ENCODE measurements at places on chromosomes 5 and 9.
A peak's percentile ranks its signal among the peaks of the same experiment; 100 is the strongest.

GRCh38 chr5:5751498-5751897 lies 329.0 kb downstream of the ICE1 start:
- no peak for DNase-seq

DNA sequence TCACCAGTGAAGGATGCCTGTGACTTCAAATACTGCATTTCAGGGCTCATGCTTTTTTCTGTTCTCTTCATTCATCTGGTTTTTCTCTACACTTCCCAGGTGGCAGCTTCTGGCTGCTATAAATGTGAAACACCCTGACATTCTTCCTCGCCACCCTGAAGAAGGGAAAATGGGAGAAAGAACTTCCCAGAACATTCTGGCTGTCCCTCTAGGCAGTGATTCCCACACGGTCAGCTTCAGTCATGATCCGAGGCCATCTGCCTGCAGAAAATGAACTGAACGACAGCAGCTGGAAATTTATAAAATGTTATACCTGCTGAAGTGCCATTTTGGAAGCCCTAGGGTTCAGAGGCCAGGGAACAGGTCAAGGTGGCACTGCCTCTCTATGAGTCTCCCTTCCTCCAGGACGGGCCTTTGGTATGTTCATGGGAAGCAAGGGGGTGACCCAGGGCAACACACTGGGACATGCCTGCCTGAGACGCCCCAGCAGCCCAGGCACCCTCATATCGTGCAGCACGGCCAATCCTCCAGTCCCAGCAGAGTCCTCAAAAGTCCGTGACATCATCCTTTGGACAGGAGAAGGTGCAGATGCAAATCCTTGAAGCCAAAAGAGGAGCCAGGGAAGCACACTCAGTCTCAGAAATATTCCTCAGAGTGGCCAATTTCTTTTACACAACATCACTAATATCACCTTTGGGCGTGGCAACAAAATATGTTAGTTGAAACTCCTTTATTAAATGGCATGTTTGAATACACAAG lies 107.1 kb downstream of the SEMA5A start:
- DNase-seq = no peak

- no peak for DNase-seq
These were observed 40.9 kb upstream of the FABP6 start for GRCh38 chr5:160188141-160189015.

- no peak for DNase-seq
These were observed 135.0 kb downstream of the CNTLN start for GRCh38 chr9:17269799-17270198.

- no peak for DNase-seq
These were observed 244.7 kb downstream of the BNC2 start for GRCh38 chr9:16625811-16626210.

GRCh38 chr9:112194969-112195431 lies 19.9 kb upstream of the SUSD1 start:
- no peak for DNase-seq

- peak; percentile 45 for DNase-seq
These were observed 81.0 kb upstream of the ZBTB43 start for GRCh38 chr9:126723807-126724172.

DNA sequence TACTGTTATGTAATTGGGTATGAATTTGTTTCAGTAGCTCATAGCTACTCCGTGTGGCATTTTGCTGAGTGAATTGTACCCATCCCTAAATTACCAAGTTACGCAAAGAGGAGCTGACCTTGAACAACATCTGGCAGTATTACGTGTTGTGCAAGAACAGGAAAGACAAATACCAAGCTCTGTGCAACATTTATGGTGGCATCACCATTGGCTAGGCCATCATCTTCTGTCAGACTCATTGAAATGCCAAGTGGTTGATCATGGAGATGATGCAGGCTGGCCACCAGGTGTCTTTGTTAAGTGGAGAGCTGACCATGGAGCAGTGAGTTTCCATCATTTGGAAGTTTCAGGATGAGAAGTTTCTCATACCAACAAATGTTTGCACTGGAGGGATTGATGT lies 15.0 kb downstream of the ZSWIM6 start:
- DNase-seq = no peak

DNA sequence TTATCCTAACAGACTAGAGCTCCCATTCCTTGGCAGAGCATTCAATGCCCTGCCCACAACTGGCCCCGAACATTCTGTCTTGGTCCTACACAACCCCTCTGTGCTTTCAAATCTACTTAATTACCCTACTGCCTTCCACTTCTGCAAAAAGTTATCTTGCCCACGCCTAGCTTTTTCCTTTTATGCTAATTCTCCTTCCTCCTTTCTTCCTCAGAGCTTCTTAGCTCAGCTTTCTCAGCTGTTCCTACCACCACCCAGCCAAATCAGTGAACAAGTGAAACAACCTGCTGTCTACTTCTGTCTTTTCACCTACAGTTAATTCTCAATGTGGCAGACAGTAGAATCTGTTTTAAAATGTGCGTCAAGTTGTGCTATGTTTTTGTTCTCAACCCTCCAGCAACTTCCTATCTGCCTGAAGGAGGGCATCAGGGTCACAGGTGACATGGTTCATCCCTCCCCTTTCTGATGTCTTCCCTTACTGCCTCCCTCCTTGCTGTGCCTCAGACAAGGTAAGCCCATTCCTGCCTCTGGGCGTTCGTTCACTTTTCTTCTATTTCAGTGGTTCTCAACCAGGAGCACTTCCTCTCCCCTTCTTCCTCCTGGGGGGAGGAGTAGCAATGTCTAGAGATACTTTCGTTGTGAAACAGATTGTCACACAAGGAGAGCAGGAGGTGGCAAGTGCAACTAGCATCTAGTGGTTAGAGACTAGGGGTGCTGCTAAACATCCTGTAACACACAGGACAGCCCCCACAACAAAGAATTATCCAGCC lies 1.3 kb upstream of the REEP5 start:
- DNase-seq = no peak

- DNase-seq = no peak
These were observed 5.3 kb downstream of the TENT2 start for GRCh38 chr5:79617539-79617938.

DNA sequence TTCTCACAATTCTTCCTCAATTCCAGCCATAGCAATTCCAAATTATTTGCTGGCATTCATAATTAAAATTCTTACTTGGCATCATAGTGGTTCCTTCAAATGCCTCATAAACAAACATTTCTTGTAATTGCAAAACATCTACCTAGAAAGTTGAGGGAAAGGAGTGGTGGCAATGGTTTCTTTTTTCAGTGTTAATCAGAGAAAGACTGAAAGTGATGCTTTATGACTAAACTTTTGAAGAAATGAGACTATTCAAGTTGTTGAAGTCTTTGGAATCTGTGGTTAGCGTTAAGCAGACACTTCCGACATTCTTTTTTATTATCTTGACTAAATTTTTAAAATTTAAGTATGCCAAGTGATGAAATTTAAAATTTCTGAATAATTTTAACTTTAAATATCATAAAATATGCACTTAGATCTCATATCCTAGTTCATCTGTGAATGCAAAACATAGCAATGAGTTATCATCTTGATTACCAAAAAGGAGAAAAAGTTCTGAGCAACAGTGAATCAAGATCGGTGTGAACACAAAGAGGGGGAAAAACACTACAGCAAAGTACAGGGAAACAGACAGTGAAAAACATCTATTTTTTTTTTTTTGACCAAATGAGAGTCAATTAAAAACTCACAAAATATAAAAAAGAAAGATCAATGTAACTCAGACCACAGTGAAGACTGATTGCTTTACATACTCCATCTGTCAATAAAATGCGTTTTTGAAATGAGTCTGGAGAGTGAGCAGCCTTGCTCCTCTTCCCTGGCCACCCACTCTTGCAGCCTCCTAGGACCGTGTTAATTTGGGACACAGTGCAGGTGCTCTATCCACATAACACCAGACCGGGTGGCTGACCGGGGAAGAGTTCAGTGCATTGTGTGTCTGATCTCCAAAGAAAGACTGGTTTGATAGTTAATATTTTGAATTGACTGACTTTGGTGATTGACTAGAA lies 20.6 kb upstream of the IL7R start:
- no peak for DNase-seq

GRCh38 chr9:130451509-130452388 lies 7.0 kb downstream of the ASS1 start:
- peak; percentile 94 for DNase-seq

GRCh38 chr5:125536582-125536981 lies 790.1 kb upstream of the ZNF608 start:
- no peak for DNase-seq

GRCh38 chr9:85511746-85512145 lies 230.0 kb downstream of the AGTPBP1 start:
- no peak for DNase-seq

- DNase-seq = no peak
These were observed 10.3 kb upstream of the IL3 start for GRCh38 chr5:132050136-132050535.

GRCh38 chr9:131728961-131729360 lies 10.9 kb downstream of the RAPGEF1 start:
- no peak for DNase-seq

- no peak for DNase-seq
These were observed 133.5 kb downstream of the CD180 start for GRCh38 chr5:67063055-67063454.

GRCh38 chr5:179257176-179257682 lies 88.0 kb downstream of the ADAMTS2 start:
- DNase-seq = peak; percentile 8

DNA sequence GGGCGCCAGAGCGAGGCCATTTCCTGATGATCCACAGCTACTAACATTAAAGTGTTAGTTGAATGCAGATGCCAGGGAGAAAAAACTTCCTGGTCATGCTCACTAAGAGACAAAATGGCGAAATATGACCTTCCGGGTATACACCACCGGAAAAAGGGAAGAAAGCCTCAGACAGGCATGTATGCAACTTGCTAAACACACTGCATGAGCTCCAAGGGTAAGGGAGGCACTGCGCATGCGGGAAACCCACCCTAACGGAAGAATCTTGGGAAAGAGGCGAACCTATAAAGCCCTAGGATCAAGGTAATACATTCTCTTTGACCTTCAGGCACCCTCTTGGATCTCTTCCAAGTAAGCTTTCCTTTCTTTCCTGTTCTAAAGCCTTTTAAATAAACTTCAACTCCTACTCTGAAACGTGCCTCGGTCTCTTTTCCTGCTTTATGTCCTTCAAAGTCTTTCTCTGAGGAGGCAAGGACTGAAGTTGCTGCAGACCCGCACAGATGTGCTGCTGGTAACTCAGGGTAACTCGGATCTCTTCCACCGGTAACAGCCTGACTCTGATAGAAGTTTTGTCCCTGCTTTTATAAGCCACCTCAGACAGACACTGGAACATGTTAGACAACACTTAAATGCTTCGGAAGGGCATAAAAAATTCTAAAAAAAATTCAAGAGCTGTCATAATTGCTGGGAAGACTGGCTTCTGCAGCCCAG lies 64.9 kb downstream of the DTWD2 start:
- DNase-seq = no peak

- no peak for DNase-seq
These were observed 2.6 kb downstream of the NFIB start for GRCh38 chr9:14311171-14311949.

- DNase-seq = no peak
These were observed 212.4 kb downstream of the MAPKAP1 start for GRCh38 chr9:125494653-125494915.

- no peak for DNase-seq
These were observed 59.0 kb upstream of the DPYSL3 start for GRCh38 chr5:147568710-147569406.

- no peak for DNase-seq
These were observed 28.0 kb downstream of the TLE1 start for GRCh38 chr9:81661339-81661738.

- DNase-seq = no peak
These were observed 622.3 kb downstream of the MTRR start for GRCh38 chr5:8491254-8491653.

DNA sequence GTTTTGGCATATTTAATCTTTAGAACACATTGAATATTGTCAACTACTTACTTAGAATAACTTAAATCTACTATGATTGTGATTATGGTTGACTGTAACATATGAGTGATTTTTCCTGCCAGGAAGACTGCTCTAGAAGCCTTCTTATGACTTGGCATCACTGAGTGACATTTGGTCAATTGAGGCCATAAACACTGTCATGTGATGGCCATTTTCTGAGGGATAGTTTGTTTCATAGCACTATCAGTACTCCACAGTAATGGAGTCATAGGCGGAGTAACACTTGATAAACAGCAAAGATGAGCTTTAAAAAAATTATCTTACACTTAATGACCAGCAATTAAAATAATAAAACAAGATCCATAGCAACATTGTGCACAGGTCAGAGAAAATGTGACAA lies 31.0 kb downstream of the C9orf40 start:
- no peak for DNase-seq

DNA sequence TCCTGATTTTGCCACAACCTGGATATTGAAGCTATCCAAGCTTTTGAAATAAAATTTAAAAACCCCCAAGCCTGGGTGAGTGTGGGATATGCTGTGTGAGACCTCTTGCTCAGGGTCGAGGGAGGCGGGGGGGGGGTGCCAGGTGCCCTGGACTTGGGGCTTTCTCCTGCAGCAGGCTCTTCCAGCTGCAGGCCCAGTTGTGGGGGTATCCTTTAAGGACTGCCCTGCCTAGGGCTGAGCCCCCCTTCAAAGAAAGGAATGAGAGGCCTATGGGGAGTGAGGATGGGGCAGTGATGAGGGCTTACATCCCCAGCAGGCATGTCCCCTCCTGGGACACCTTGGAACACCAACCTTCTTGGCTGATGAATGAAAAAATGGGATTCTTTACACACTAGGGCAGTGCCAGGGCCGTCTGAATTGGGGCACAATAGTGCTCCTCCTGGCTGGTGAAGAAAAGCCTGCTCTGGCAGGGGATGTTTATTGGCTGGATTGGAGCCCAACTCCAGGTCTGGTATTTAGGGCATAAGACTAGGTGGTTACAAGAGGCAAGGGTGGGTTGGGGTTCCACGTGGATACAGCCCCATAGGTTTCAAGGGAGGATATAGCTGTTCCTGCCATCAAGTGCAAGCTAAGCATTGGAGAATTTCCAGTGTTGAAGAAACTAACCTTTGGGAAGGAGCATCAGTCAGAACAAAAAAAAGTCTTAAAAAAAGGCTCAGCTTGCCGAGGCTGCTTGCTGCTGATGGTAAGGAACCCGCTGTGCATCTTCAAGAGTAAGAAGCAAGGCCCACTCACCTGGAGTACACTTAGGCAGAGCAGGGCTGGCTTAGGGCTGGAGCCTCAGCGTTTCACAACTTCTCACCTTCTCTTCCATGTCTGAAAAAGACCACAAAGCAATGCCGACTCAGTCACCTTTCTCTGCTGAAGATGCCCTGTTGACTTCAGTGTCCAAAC lies 7.0 kb downstream of the HNRNPAB start:
- no peak for DNase-seq

DNA sequence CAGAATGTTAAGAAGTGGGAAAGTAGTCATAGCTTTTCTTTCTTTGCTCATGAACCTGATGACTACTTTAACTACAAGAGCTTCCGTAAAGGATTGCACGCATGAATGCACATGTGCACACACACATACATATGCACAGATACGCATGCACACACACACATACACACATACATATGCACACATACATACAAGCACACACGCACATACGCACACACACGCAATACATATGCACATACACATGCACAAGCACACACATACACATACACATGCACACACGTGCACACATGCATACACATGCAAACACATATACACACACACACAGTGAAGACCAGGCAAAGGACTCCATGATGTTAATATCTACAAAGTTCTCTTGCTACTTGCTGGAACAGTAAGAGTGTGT lies 22.9 kb downstream of the LSM11 start:
- DNase-seq = no peak
